Stimulated activated CD4-positive, alpha-beta T cell treated with anti-CD3 and anti-CD28 coated beads, Interleukin-15, amount 100 ng/mL, for 24 hours (primary cell): ENCODE measurements at places on chromosomes 2 and 18.
A peak's percentile ranks its signal among the peaks of the same experiment; 100 is the strongest.

- DNase-seq: no peak
Observed at GRCh38 chr2:177550264-177551200, 158.0 kb downstream of the AGPS start.

GRCh38 chr2:29159125-29159524, 43.9 kb downstream of the CLIP4 start:
- no peak for DNase-seq

DNA sequence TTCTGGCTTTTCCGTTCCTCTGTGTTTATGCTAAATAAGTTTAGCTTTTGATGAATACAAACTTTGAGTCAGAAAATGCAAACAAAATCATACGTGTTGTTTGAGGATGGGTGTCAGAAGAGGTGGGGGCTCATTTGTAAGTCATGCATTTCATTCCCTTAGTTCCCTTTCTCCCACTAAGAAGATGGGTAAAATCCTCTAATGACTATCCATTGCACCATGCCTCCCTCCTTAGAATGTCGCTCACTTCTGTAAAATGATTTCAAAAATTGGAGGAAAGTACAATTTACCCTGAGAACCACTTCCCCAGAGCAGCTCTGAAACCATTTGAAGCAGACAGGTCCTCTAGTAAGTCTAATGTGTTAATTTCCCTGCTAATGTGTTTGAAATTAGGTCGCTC, 629.6 kb upstream of the VRK2 start:
- no peak for DNase-seq

- DNase-seq: peak; percentile 6
Observed at GRCh38 chr2:132669908-132670495, at the start of gene LYPD1. Gene LYPD1 (minus strand): TSS chr2:132670205. CDS start chr2:132669932, 273 bp downstream.

GRCh38 chr2:77322431-77322830, 199.7 kb downstream of the LRRTM4 start:
- no peak for DNase-seq

DNA sequence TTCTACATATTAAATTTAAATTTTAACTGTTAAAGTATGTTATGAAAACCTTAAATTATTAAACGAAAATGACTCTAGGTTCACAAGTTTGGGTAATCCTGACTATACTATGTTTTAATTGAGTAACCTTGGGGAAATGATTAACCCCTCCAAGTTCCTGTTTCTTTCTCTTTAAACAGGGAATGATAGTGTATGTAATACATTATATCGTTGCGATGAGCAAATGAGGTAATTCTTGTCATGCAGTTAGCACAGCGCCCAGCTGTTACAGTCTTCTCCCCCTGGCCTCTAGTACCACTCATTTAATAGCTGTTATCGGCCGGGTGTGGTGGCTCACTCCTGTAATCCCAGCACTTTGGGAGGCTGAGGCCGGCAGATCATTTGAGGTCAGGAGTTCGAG, 80.4 kb downstream of the MTA3 start:
- no peak for DNase-seq

DNA sequence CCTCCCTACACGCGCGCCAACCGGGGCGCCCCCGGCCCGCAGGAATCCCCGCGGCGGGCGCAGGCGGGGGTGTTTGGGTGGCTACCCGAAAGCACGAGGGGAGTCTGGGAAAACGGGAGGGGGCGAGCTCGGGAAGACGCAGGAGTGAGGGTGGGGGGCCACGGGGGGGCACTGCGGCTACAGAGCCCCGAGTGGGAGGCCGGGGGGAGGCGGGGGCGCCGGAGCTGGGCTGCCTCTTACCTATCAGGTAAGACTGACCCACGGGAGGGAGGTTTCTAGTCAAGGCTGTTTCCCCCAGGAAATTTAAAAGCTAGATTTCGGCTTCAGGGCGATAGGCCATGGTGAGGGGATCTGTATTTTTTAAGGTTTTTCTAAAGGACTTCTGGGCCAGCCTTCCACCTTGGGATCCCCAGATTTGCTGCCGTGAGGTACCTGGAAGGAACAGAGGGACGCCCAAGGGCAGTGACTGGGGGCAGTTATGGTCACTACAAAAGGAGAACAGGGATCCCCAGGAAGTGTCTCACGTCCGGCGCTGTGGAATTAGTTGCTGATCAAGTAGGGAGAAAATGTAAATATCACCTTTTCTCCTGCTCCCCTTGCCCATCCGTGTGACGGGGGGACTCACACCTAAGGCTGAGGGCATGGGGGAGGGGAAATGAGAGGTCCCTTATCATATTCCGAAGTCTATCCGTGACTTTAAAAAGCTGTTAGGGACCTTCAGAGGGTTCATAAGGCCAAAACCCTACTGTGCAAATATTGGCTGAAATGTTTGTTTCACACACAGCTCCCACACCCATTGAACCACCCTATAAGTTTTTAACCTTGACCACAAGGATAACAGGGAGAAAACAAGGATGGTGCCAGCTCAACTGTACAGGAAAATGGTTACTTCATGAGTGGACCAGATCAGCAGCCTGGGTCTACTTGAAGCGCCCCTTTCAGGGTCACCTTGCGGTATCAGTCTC, 638 bp upstream of the IRS1 start:
- no peak for DNase-seq

- DNase-seq: no peak
Observed at GRCh38 chr2:85066006-85066740, 67.0 kb upstream of the TCF7L1 start.

DNA sequence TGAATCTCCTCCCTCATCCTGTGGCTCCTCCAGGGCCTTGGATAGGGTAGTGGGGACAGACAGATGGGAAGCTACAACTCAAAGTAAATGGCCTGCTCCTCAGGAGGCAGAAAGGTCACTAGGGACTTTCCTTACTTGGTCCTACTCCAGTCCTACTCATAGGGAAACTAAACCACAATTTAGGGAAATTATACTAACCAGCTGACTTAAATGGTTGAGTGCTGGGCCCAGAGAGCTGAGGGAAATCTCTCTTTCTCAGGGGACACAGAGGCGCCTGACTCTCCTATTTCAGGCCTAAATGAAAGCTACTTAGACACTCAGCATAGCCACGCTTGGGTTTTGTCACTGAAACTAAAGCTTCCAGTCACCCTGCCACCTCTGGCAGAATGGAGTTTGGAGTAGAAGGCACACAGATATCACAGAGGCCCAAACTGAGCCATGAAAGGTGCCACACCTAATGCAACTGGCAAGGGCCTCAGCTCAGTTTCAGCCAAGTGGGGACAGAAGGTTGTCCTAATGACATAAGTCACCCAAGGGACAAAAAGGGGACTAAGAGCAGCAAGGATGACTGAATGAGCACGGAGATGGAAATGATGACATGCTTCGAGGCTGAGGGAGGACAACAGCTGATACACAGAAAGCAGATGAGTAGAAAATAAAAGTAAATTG, 24.0 kb downstream of the CERKL start:
- no peak for DNase-seq

GRCh38 chr2:151380580-151381235, 23.3 kb downstream of the TNFAIP6 start:
- DNase-seq: no peak

- no peak for DNase-seq
Observed at GRCh38 chr2:146295080-146295670, 1549.7 kb upstream of the ACVR2A start.

GRCh38 chr2:136116151-136116812, 1.7 kb downstream of the CXCR4 start:
- peak; percentile 64 for DNase-seq

DNA sequence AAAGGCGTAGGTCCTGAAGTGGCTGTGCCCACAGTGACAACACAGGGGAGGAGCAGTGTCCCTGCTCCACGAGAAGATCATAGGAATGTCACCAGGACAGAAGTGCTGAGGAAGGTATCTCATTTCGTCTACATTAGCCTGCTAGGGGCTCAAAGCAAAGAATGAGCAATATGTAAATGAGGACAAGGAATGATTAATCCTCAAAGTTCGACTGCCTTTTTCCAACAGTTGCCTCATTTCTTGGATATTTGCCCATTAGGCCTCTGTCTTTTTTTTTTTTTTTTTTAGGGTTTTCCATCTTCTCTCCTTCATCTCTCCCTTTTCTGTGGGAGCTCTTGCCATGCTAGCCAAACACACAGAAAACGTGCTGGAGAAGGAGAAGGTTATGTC, 105.2 kb upstream of the ARHGAP28 start:
- no peak for DNase-seq

DNA sequence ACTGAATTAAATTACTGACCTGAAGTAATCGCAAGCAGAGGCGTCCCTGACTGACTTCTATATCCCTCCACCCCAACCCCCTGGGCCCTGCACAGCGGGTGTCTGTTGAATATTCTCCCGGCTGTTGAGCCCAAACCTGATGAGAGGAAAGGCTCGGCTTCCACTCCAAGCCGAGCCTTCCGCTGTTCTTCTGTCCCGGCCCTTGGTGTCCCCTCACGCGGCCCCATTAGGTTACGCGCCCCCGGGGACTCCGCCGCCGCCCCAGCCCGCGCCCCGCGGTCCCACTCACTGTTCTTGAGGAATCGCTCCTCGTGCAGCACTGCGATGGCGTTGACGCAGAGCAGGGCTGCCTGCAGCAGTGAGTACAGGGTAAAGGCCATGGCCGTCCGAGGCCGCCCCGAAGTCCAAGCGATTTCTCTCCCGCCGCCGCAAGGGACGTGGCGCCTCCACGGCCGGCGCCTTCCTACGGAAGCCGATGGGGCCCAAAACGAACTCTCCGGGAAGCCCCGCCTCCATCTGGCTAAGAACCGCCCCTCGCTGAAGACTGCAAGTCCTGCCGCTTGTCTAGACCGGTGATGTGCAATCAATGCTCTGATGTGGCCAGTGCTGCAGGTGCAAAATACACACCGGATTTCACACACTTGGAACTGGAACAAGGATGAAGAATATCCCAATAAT, at the start of gene IER3IP1:
TSS of gene IER3IP1 (minus strand) at position 467 of the 678 bp plus-strand sequence. CDS start at position 380, 87 bp downstream.
- DNase-seq: peak; percentile 93

GRCh38 chr18:35244671-35245070, 3.8 kb downstream of the ZNF397 start:
- no peak for DNase-seq

DNA sequence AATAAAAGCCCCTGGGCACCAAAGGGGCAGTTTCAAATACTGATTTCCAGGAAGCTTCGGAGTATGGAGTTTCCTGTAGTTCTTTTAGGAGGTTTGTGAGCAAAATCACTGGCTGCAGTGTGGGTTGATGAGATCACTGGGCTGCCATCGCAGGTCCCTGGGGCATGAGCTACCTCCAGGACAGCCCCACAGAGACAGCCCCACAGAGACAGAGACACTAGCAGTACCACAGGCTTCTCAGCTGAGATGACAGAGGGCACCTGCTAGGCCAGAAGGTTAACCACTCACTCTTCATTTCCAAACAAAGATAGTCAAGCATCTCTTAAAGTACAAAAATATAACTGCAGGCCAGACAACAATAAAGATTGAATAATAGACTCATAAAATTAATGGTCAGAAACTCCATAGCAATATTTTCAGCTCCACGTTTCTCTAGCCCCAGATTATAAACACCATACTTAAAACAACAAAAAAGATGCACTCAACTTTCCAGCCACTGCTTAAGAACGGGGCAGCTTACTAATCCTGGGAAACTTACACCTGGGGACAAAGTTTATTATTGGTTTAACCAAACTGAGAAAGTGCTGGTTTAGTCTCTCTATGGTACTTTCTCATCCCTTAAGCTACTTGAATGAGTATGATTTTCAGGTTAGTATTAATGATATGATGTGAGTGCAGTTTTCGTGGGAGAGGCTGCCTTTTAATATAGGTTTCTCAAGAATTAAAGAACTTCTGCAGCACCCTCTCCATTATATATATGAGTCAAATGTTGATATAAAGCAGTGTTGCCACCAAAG, 11.6 kb downstream of the AFF3 start:
- DNase-seq: no peak

DNA sequence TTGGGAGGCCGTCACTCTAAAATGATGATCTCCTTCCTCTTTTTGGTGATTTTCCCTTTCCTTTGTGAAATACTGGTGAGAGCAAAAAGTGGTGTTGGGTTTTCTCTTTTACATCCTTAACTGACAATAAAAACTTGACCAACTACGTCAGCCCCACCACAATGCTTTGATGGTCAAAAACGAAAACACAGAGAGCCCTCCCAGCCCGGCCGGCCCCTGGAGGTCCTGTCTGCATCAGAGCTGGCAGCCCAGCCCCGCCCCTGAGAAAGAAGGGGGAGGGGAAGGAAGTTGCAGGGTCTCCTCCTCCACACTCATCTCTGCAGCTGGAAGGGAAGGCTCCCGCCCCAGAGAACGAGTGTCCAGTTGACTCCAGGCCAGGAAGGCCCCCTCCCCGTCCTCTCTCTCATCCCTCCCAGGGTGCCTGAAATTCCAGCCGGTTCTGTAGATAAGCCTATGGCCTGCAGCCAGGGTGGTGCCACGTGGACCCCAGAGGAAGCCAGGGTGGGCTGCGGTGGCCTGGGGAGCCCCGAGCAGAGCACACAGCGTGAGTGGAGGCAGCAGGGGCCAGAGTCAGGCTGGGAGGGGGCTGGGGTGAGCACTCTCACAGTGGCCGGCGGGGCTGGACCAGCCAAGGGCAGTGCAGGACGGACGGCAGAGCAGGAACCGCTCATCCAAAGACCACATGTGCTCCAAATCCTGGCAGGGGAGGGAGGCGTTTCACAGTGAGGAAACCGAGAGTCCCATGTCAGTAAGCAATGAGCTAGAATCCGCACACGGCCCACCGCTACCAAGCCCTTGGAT, 19.8 kb downstream of the BIN1 start:
- DNase-seq: no peak

- no peak for DNase-seq
Observed at GRCh38 chr18:61993831-61994230, 101.0 kb upstream of the RNF152 start.

GRCh38 chr2:205565142-205565522, 117.2 kb upstream of the NRP2 start:
- no peak for DNase-seq

- DNase-seq: no peak
Observed at GRCh38 chr2:148565272-148565894, 79.2 kb upstream of the EPC2 start.

DNA sequence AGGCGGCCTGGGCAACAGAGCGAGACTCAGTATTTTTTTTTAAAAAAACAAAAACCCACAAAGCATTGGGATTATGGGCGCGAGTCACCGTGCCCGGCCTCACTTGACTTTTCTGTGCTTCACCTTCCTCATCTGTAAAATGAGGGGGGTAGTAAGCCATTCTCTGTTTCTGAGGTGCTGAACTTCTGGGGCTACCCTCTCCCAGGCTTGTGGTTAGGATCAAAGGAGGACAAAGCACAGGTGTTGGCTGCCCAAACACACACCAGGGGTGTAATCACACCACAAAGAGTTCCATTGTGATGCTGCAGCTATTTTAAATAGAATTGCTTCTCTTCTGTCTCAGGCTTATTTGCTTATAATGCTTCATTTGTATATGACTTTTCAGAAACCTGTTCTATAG, 35.8 kb upstream of the INHBB start:
- no peak for DNase-seq

DNA sequence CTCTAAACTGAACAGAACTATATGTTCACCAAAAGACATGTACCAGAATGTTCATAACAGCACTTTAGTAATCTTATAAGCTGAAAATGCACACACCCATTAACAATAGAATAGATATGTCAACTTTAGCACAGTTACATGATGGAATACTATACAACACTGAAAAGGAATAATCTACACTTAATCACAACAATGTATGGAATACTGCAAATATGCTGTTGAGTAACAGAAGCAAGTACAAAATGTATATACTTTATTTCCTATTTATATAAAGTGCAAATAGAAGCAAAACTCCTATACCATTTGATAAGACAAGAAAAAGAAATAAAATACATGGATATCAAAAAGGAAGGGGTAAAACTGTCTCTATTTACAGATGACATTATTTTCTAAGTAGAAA, 352.8 kb downstream of the NCKAP5 start:
- DNase-seq: no peak

- peak; percentile 42 for DNase-seq
Observed at GRCh38 chr2:67846370-67847070, 216.3 kb downstream of the C1D start.

- DNase-seq: no peak
Observed at GRCh38 chr2:25229279-25230197, 61.2 kb upstream of the POMC start.
